ENCODE measurements at places on chromosomes 12 and 14. TPM values are rescaled to one million over a fixed set of nuclear protein-coding genes. Genes with fewer than 3 reads are reported as not detected.

DNA sequence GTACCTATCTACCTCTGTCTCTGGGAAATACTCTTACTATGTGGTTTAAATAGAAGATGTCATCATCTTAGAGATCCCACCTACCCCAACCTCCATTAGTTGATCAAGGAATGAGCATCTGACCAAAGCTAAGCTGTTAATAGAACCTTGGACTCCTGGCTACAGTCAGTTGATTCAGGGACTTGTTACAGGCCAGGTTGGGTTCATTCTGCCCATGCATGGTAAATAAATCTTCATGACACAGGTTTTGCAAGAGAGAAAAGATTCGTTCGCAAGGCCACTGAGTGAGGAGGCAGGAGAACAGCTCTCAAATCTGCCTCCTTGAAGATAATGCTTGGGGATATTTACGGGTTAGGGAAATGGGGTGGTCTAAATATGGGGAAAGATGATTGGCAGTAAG, 19.5 kb downstream of the SDR9C7 start:
- DNase-seq = no peak

- DNase-seq = peak; percentile 32
These were observed 174.3 kb downstream of the FOXN3 start for GRCh38 chr14:89242652-89243279.

- no peak for DNase-seq
These were observed 241.4 kb upstream of the PDZRN4 start for GRCh38 chr12:40946612-40947194.

DNA sequence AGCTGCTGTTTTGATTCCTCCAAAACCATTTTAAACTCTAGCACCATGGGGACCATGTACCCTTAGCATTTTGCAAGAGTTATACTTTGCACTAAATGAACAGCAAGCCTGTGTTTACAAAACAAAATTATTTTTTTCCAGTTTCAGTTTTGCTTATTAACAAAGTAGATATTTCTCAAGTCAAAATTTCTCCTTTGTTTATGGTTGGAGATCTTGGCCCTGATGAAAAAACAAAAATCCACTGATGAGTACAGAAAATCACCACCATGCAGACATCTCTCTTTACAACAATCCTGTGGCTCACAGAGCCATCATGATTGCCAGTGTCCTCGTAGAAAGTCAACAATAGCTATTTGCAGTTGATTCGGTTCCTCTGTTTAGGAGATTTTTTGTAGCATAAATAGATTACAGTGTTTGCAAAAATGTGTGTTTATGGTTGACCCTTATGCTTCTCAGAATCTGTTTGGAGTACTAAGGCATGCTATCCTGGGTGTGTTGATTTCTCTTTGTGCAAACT, 201.1 kb upstream of the NUDT4 start:
- DNase-seq = no peak

Gene POTEM
- polyA plus RNA-seq = not detected

DNA sequence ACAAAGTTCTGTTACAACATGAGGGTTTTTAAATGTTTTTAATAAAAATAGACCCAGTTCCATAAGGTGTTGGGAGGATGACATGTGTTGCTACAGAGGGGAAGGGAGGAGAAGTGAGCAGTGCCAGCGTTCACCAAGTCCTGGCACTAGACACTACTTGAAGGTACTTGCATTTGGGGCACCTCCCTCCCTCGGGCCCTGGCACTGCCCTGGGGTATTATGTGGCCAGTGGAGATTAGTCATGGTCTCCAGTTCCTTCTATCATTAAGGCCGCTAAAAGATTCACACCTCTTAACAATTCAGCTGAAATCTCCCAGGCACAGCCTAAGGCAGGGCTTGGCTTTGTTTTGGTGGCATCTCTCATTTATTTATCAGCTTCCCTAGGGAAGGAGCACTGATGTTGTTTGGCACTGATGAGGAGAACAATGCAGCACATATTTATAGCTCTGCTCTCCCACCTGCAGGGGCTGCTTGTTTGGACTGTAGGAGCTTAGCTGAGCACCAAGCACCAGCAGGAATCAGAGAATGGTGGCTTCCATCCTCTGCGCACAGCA, 155.5 kb upstream of the NTF3 start:
- DNase-seq = no peak

Measured in kidney (tissue), 22 donors.